Cardiac muscle cell (in vitro differentiated cells and primary cell): ENCODE measurements at places on chromosomes 5 and 9. TPM values are rescaled to one million over a fixed set of nuclear protein-coding genes. Genes with fewer than 3 reads are reported as not detected.
A peak's percentile ranks its signal among the peaks of the same experiment; 100 is the strongest.

- DNase-seq = no peak
These were observed 14.5 kb downstream of the EDIL3 start for GRCh38 chr5:84370176-84370575.

GRCh38 chr5:179668391-179668790 lies 12.4 kb downstream of the CBY3 start:
- peak; percentile 57 for DNase-seq

Gene GABRG2
- 0.32 TPM in 1 of 2 replicates, not detected in the other for total RNA-seq

Gene NR5A1
- 0.12 TPM in 1 of 2 replicates, not detected in the other for total RNA-seq

Gene CYLC2
- not detected in 2 replicates for total RNA-seq

GRCh38 chr5:38286002-38286401 lies 27.6 kb downstream of the EGFLAM start:
- no peak for DNase-seq

GRCh38 chr5:45260292-45260691 lies 435.9 kb downstream of the HCN1 start:
- DNase-seq = no peak
